ENCODE measurements at places on chromosomes 3 and 15.

- DNase-seq, result no peak
Observed at GRCh38 chr3:58013099-58013498, 4.9 kb downstream of the FLNB start.

DNA sequence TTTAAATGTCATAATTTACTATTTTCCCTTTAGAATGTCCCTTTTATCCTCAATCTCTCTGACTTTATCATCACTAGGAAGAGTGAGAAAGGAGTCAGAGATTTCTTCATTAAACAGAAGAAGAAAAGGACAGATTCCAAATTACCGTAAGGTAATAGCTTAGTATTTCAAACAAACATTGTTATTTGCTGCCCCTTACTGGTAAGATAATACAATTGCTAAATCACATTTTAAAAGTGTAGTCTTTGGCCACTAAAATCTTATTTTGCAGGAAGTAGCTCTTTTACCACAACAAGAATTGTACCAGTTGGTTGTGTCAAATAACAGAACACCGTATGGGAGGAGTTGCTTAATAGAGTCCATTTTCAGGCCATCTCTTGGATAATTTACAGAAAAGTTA, 53.7 kb downstream of the CGGBP1 start:
- peak; percentile 49 for DNase-seq

- DNase-seq, result peak; percentile 65
Observed at GRCh38 chr3:10334459-10334858, 13.5 kb upstream of the SEC13 start.

DNA sequence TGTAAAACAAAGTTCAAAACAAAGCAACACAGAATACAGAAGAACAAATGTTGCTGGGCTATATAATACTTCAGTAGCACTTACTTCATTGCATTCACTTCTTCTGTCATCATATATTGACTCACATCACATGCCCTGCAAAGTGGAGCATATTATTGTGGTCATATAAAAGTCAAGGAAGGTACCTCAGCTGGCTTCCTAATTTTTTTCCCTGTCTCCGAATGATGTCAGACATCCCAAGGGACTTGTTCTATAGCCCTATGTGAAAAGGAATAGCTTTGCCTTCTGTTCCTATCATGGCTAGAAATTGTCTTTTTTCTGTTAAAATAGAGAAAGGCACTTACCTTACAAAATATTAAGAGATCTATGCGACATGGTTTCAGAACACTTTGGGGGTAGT, 109.4 kb downstream of the LRTM1 start:
- no peak for DNase-seq

GRCh38 chr15:91357011-91357410, 257.0 kb downstream of the SV2B start:
- no peak for DNase-seq

DNA sequence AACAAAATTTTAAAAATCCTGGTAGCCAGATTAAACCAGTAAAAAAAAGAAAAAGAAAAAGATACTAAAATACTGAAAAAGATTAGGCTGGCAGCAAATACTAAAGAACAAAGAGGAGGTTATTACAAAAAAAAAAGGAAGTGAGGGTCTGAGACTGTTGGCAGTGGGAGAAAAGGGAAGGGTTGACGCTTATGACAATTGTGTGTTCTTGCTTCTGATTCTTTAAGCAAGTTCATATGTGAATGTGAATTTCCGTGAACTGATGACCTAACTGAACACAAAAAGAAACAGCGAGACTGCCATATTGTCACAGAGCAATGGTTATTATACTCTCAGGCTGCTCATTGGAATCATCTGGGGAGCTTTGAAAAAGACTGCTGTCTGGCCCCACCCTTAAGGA, 56.5 kb downstream of the ATP13A4 start:
- DNase-seq, result no peak

DNA sequence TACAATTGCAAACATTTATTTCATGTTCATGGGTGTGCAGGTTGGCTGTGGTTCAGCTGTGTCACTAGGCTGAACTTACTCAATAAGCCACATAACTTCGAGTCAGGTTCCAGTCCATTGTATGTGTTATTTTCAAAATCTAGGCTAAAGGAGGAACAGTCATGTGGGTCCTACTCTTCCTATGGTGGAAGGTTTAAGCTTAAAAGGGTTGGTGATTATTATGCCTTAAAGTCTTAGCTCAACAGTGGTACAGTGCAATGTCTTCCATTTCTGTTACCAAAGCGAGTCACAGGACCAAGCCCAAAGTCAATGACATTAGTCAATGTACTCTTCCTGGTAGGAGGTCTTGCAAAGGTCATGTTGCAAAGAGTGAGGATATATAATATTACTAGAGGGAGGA, 78.2 kb downstream of the ATG7 start:
- DNase-seq, result peak; percentile 16

GRCh38 chr15:51312166-51313073, 26.0 kb downstream of the CYP19A1 start:
- DNase-seq, result no peak

DNA sequence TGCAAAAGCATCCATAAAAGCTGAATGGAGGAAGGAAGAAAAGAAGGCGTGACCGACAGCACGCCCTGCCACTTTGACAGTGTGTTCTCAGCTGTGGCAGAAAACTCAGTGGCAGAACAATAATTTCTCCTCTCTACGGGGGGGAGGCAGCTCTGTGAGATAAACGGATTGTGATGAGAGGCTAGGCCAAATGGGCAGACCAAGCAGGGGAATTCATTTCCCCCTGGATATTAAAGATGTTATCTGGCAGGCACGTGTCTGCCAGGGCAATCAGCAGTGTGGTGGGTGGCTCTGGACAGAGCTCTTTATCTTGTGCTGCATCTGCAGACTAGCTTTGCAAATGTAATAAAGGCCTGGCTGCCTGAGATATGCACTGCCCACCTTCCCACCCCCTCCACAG, 1.9 kb upstream of the RMDN3 start:
- DNase-seq, result no peak

- no peak for DNase-seq
Observed at GRCh38 chr15:80926126-80926525, 63.5 kb downstream of the MESD start.

DNA sequence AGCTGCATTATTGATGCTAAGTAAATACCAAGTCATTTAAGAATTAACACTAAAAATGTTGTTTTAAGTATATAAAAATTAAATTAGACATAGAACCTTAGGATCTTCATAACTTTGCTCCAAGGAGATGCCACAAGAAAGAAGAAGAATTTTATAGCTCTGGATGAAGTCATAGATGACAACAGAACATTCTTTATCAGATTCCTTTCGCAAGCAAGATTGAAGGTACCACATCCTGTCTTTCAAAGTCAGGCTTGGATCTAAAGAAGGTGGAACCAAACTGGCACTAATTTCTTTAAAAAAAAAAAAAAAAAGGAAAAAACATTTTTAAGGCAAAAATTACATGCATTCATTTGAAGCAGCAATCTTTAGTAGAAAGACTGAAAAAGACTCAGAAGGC, 62.5 kb downstream of the POLQ start:
- DNase-seq, result no peak

- peak; percentile 25 for DNase-seq
Observed at GRCh38 chr3:61894988-61895935, 333.9 kb downstream of the PTPRG start.

DNA sequence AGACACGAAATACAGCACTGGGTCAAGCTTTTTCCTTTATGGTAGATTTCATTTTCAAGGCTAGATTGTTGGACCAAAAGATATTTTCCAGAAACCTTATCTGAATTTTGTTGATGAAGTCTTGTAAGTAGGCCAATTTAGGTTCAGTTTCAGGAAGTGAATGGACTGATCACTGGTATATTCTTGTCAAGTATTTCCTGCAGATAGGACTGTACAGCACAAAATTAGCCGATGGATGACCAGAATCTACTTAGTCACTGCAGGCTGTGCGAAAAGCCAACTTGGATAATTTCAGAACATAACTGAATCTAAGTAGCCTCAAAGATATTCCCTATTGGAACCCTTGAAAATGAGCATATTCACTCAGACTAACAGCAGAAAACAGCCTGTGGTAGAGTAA, 206.5 kb downstream of the NR1D2 start:
- DNase-seq, result no peak

DNA sequence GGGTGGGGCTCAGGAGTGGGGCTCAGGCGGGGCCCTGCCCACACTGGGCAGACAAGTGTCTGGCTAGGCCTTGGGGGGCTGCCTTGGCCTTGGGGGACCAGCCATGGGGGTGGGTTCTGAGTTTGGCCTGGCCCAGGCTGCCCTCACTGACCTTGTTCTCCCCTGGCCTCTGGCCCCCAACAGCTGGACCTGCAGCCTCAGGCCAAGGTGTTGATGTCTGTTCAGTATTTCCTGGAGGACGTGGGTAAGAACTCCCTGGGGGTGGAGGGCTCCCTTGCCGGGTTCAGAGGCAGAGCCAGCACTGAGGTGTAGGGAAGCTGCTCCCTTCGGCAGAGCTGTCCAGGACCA, 20.0 kb downstream of the PRKCD start:
- DNase-seq, result no peak

DNA sequence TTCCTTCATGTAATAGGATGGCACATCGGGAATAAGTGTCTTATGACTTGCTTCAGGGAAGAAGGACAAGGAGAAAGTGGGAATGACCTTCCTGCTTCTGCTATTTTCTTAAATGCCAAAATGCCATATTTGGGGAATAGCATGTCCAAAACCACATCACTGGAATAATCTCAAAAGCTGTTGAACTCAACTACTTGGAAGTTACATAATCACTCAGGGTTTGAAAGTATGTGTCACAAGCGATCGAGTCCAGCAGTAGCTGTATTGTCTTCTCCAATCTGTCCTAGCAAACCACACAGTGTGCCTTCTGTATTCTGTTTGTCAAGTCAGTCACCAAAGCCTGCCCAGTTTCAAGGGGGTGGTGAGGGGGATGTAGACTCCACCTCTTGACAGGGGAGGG, 58.3 kb upstream of the GADL1 start:
- no peak for DNase-seq

DNA sequence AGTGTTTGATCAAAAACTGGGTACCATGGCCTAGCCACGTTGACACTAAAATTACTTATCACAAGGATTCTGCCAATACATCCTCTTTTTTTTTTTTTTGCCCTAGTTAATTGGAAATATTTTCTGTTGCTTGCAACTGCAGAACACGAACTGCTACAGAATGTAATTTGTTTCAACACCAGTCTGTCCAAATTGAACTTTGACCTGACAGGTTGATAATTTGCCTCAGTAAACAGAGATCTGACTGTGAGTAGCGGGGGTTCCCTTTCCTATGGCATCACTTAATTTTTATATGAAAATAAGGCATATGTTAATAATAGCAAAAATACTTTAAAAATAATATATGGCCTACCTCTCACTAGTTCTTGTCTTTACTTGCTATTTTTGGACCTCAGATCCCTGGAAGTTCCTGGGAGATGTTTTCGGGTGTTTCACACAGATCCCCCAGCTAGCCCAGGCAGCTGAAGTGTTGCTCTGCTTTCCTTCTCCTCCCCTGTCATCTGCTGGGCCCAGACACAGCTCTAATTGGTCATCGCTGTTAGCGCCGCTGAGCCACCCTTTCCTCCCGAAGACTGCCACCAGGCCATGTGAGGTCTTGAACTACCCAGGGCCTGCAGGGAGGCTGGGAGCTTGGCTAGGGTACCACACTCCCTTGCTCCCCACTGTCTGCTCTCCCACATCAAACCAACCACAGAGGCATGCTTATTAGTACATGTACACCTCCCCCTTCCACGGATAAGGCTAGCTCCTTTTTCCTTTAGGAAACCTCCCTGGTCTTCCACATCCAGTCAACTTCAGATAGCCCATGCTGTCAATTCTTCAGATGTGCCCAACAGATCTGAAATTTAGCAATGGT, 89.8 kb upstream of the RNF7 start:
- no peak for DNase-seq

- DNase-seq, result peak; percentile 49
Observed at GRCh38 chr3:146502887-146503460, 33.6 kb upstream of the PLSCR2 start.

GRCh38 chr3:43284171-43284570, 2.2 kb upstream of the SNRK start:
- no peak for DNase-seq

DNA sequence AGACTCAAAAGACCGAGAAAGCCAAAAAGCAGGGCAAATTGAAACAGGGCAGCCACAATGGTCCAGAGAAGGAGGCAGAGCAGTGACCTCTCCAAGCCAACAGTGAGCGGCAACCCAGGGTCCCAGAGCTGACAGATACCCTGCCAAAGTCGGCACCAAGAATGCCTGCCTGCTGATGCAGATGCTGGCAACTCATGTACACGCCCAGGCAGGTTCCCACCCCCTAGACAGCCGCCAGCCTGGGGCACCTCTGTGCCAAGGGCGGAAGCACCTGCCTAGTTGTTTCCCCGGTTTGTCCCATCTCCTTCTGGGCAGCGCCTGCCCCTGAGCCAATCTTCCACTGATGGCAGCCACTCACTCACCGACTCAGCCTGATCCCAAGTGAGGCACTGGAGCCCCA, 22.1 kb downstream of the KLHL25 start:
- no peak for DNase-seq

DNA sequence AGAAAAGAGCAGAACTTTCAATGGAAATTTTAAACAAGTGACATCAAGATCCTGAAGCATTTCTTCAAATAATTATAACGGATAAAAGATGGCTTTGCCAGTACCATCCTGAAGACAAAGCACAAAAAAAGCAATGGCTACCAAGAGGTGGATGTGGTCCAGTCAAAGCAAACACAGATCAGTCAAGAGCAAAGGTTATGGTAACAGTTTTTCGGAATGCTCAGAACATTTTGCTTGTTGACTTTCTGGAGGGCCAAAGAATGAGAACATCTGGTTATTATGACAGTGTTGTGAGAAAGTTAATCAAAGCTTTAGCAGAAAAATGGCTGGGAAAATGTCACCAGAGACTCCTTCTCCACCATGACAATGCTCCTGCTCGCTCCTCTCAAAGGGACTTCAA, 31.5 kb downstream of the FEM1B start:
- no peak for DNase-seq

GRCh38 chr3:56763233-56763632, 38.5 kb downstream of the ARHGEF3 start:
- DNase-seq, result no peak

DNA sequence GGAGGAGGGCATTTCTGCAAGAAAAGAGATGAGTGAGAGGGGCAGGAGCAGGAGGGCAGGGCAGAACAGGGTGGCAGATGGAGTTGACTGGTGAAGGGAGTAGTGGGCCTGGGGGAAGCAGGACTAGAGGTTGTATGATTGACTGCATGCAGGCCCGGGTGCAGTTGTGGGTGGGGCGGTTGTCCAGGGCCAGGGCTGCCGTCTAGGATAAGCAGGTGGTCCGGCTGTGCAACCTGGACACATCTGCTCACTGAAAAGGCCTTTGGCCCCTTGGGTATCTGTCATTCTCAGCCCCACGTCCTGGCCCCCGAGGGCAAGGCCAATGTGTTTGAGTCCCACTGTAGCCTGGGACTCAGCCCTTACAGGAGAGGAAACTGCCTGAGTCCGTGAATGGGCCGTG, 25.4 kb downstream of the ALS2CL start:
- no peak for DNase-seq
